ENCODE measurements at places on chromosomes 3 and 15.

DNA sequence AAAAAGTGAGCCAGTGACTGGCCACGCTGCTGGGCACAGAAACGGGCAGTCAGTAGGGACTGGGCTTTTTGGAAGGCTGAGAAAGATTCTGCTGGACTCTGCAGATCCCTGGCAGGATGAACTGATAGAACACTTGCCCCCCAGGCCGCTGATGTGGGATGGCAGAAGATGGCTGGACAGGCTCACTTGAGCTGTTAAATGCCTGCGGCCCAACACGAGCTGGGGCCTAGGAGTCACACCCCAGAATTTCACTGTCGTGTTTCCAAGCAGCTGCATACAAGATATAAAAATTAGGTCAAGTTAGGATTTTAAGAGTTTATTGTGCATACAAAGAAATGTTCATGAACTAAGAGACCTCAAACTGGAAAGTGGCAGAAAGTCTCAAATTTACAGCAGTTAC is 26.9 kb downstream of the GLDN start:
- DNase-seq: no peak

DNA sequence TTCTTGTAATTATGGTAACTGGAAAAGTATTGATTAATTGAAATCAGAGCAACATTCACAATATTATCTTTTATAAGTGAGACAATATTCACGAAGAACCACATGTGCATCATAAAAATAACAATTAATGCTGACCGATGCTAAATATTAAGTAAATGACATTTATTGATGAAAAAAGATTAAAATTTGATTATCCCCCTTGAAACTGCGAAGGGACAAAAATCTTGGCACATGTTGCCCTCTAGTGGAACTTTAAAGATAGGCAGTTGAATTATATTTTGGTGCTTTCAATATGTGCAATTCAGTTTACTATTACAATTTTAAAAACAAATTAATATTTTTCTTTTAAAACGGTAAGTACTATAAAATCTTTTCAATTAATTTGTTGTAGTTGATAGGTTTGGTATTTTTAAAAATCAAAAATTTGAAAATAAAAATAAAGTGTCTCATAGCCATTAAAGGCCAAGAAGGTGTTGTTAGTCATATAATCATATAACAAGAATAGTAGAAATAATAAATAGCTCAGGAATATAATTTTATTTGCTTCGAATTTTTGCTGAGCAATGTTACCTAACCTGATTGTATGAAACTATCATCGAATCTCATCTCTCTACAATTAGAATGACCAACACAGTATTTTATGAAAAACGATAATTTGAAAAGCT is 270.2 kb downstream of the ROBO1 start:
- DNase-seq: peak; percentile 36

GRCh38 chr15:59255680-59256336 is 49.2 kb downstream of the LDHAL6B start:
- no peak for DNase-seq

DNA sequence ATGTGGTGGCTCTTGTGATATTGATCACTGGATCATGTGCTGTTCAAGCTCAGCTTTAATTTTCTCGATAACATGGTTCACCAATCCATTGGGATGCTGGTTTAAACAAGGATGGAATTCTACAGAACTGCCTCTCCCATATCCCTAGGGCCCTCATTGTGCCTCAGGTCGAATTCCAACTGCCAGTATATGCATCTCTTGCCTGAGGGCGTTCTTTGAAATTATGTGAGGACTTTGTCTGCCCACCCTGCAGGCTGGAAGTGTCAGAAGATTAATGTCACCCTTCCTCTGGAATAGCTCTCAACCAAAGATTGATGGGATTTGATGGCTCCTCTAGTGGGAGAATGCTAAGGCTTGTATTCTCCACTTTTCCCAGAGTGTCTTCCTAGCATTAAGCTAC is 175.6 kb upstream of the GALNT15 start:
- DNase-seq: no peak

- DNase-seq: peak; percentile 38
Observed at GRCh38 chr3:185824051-185825005, 514 bp downstream of the IGF2BP2 start.

DNA sequence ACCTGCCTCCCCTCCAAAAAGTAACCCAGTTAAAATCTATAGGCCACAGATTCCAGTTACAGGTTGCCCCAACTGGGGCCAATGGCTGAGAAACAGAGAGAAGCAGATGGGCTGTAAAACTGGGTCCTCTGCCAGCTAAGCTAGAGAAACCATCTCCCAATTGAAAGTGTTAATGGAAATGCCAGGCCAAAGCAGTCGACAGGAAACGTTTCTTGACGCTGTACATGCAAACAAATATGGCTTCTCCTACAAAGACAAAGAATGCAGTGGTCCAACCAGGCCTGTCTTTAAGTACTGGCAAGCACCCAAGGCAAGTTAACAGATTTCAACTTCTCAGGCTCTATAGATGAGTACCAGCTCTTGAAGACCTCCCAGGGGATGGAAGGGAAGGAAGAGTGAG is 71.3 kb downstream of the MAGI1 start:
- DNase-seq: no peak

DNA sequence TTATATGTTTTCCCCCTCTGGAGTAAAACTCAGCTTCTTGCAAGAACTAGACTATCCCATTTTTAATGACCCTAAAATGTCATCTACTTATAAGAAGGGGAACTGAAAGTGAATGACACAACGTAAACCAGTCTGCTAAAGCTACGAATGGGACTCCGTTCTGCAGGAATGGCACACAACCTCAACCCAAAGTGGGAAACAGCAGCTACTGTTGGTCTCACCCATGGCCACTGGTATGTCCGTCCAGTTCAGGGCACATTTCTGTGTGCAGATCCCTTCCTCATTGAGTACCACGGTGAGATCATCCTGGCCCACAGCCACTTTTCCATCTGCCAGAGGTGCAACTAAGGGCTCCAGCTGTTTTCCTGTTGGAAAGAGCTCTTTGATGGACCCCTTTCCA is 23.8 kb downstream of the VPS39 start:
- DNase-seq: no peak

GRCh38 chr15:48628832-48629231 is 16.7 kb downstream of the FBN1 start:
- DNase-seq: no peak

- DNase-seq: no peak
Observed at GRCh38 chr15:101510212-101511197, 21.0 kb upstream of the PCSK6 start.

DNA sequence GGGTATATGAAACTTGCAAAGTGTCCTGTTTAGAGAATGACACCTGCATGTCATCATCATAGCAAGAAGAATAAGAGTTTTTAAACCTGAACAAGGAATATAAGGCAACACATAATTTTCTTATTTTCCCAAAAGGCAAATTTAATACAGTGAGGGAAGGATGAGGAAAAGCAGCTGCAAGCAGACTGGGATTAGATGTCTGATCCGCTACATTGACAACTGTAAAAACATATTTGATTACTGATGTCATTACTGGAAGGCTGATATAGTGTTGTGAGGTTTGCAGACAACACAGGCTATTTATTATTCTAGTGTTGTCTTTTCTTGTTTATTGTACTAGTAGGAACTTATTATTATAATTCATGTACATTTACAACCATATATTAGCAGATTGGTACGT is 528.7 kb downstream of the ZIC1 start:
- DNase-seq: no peak

DNA sequence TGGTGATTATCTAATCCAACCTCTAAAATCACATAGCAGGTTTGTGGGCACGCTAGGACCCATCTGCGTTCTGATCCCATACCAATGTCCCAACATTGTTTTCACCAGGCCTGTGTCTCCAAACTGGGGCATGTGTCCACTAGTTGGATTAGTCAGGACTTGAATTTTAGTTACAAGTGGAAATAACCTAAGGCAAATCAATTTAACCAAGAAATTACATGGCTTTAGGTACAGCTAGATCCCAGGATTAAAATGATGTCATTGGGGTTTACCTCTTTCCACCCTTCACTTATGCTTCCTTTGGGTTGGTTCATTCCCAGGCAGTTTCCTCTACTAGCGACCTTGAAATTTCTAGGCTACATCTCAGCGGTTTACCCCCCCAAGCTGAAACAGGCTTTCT is 47.2 kb upstream of the PXYLP1 start:
- DNase-seq: no peak

DNA sequence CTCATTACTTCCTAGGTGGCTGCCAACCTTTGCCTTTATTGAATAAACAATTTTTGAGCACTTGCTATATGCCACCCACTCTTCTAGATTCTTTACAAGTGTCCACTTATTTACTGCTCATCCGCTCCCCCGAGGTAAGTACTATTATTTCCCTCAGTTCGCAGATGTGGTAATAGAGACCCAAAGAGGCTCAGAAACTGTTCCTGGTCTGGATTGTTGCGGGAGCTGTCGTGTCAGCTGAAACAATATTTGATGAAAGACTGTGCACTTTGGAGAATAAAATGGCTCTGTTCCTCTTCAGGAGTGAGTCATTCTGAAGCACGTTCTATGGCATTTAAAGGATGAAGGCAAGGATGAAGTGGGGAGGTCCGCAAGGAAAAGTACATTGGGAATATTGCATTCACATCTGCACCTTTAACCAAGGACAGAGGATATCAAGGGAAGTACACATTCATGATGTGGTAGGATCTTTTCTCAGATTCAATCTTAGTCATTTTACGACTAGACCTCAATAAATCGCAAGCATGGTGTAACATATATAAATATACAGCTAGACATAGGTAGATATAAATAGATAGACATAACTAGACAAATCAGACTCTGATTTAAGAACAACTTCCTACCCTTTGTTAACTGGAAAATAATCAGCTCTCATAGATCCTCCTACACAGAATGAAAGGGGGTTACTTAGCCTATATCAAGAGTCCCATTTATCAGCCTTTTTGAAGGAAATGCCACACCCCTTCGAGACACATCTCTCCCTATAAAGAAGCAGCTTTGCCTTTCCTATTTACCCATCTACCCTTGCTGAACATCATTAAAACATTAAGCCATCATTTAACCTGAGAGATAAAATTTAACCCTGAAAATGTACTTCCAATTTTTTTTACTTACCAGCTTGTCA is 70.3 kb downstream of the RORA start:
- no peak for DNase-seq

- DNase-seq: peak; percentile 2
Observed at GRCh38 chr3:81352867-81353266, 408.6 kb downstream of the GBE1 start.

DNA sequence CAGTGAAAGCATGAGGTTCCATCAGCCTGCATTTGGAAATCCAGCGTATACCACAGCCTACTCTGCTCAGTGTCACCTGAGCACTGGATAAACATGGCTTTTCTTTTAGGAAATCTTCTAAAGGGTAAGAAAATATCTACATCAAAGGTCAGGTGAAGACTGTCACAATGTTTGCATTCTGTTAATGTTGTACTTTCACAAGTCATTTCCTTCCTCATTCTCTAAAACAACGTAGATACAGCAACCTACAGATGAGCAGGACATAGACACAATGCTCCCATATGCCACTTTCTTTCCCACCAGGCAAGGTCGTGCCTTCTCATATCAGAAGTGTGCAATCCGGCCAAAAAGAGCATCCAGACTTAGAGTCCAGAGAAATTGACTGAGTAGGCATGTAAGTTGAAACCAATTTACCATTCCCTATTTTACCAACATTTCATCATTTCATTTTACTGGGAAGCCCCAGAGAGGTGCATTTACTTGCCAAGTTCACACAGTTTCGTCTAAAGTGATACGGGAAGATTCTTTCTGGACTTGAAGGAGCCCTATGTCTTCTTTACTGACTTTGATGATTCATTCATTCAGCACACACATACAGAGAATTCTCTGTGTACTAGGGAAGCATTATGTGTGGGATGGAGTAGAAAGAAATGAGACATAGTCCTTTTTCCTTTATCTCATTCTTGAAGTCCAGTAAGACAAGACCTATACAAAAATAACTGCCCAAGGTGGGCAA is 30.6 kb upstream of the LPP start:
- DNase-seq: no peak

GRCh38 chr3:143559296-143559695 is 289.0 kb downstream of the SLC9A9 start:
- no peak for DNase-seq

DNA sequence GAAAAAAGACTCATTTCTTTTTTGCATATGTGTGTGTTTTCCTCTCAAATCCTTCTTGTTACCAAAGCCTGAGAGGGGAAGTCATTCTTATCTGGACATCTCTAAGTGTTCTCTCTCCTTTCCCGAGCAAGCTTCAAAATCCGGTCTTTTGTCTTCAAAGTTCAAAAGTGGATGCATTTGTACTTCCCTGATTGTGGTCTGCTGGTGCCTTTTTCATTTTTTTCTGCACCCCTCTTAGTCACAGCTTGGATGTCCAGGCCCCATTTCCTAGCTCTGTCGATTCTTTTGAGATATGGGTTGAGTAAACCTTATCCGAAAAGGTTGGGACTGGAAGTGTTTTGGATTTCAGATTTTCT is 34.8 kb downstream of the EHD4 start:
- no peak for DNase-seq

- DNase-seq: no peak
Observed at GRCh38 chr3:4864503-4864902, 114.7 kb upstream of the BHLHE40 start.

DNA sequence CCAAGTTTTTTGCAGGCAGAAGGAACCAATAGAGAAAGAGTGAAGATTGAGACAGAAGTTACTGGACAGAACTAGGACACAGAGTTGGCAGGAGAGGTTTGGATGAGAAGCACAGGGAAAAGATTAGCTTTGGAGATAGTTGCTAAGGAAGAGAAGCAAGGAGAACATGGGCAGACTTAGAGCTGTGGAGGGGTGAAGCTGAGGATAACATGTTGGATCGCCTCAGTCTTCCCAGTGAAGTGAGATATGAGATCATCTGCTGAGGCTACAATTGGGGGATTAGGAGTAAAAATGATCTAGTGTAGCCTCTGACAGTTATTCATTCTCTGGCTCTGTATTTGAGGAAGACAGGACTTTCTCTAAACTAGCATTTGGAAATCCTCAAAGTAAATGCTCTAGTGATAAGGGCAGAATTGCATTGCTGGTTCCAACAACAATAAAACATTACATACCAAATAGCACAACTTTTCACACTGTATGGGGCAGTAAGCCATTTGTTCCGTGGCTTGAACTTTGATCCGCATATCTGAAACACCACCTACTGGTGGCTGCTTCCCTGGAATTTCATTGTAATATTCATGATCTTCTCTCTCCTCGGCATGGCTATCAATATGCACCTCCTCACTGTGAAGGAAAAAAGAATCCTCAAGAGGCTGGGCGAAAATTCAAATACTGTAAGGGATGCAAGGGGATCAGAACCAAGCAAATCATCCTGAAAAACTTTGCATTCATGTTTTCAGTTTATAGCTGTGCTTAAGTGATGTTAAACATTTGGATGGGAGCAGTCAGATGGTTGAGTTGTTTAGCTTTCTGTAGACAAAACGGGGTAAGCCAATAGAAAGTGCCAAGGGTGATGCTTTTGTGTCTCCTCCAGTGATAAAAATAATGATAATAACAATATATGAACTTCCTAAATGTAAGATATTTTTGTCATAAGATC is 22.2 kb upstream of the EID1 start:
- no peak for DNase-seq

GRCh38 chr3:25557694-25558093 is 107.0 kb downstream of the TOP2B start:
- no peak for DNase-seq

- no peak for DNase-seq
Observed at GRCh38 chr15:53789654-53790375, 30.4 kb upstream of the WDR72 start.

- DNase-seq: no peak
Observed at GRCh38 chr15:92920595-92921161, 20.6 kb downstream of the CHD2 start.

- no peak for DNase-seq
Observed at GRCh38 chr3:56998076-56998529, 62.4 kb upstream of the SPATA12 start.

- DNase-seq: no peak
Observed at GRCh38 chr3:39460677-39461076, 6.8 kb upstream of the MOBP start.

GRCh38 chr3:52771334-52771681 is 568 bp upstream of the NEK4 start:
- DNase-seq: no peak

Data from hepatic stellate cell (primary cell).